ENCODE measurements at places on chromosomes 4 and X.

DNA sequence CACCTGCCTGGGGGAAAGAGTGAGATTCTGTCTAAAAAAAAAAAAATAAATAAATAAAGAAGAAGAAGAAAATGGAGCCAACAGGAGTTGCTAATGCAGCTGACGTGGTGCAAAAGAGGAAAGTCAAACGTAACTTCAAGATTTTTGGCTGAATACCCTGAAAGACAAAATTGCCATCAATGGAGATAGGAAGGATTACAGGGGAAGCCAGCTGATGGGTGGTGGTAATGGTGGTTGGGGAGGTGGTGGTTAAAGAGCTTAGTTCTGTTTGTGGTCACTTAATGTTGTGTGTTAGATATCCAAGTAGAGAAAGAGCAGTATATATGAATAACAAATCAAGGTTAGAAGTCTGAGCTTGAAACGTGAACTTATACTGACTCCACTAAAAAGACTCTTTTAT lies 225.4 kb downstream of the ARHGAP24 start:
- no peak for DNase-seq

DNA sequence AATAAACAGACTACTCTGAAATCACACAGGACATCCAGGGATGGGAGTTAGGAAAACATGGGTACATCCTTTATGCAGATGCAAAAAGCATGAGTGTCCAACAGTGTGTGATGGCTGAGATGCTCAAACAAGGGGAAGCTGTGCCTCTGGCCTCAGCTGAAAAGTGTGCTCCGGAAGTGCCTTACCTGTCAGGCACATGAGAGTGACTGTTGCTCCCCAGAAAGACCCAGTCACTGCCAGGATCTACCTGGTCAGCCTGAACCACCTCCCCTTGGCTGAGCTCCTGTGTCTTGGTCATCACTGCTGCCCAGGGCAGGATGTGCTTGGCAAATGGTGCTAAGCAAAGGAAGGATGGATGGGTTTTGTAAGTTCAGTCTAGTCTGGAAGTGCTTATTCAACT lies 4.0 kb downstream of the PPP2R2C start:
- no peak for DNase-seq

- DNase-seq: no peak
Measured at GRCh38 chr4:37439809-37440474, 195.4 kb downstream of the NWD2 start.

DNA sequence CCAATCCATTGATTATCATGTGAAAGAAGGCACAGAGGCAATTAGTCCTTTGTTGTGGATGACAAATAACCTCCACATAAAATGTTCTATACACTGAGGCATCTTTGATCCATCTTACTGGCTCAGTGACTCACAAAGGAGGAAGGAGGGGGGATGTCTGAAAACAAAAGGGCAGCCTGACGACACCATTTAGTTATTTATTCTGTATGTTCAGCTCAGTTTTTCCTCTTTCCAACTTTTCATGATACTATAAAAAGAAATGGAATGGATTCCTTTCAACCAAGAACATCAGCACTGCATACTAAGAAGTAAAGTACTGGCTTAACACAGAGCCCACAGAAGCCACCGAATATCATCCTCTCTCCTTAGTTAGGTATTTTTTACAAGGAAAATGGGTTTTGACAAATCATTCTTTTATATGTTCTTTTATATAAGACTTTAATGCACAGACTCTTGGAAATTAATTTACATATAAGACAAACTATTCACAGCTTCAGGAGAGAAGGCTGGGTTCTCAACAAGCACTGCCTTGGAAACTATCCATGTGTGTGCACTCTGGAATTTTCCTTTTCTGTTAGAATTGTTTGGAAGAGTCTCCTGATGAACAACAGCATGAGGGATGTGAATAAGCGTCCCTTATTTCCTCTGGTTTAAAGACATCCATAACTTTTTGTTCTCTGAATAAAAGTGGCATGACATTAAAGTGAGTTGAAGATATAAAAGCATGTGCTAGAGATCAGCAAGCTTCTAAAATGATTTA lies 135.6 kb downstream of the TSPAN5 start:
- no peak for DNase-seq

DNA sequence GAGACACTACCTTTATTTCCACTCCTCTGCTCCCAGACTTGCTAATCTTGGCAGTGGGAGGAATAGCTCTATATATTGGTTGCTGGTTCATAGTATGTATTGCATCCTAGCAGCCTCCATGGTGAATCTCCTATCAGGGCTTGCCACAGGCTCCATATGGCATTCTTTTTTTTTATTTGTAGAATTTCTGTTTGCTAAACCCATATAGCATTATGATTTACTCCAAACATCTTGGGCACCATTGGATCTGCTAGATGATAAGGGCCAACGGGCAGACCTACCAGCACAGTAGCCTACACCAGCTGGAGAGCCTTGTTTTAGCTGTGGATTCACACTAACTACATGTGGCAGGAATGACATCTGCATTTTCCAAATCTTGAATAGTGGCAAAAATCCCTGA lies 6.9 kb downstream of the SMIM10 start:
- DNase-seq: no peak

GRCh38 chr4:26206339-26206738 lies 114.5 kb upstream of the RBPJ start:
- no peak for DNase-seq

DNA sequence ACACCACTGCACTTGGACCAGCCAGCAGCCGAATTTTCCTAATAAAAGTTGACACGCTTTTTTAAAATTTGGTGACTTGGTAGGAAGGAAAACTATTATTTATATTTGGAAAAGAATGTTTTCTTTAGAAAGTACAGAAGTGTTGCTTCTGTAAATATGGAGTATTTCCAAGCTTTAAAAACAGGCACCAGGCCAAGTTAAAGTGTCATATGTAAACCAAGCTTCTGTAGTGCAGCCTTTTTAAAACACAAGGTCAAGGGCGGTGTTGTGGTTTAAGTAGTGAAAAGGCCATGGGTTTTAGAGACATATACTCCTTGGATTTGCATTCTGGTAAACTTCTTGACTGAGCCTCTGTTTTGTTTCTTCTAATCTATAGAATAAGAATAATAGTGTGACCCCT lies 62.7 kb downstream of the TRIM2 start:
- DNase-seq: no peak

DNA sequence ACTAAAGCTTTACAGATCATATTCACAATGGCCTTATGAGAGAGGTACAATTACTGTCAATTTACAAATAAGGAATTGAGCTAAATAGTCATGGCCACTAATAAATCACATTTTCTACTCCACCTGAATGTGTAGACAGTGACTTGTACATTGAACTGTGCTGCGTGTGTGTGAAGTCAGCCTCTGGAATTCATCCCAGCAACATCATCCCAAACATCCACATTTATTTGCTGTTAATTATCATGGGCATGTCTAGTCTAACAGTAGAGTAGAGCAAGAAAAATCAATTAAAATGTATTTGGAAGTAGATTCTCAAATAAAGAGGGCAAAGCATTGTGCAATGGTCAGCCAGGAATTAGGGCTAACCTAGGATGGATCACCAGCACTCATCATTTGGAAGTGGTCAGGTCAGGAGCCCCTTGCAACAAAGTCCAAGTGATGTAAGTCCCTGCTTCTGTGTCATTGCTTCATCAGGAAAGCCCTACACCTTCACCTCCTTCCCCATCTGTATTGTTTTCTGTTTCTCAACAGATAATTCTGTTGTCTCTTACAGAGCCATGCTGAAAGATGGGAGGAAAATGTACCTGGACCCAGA lies 4.8 kb upstream of the PF4V1 start:
- DNase-seq: no peak

GRCh38 chr4:104451573-104451972 lies 43.1 kb downstream of the CXXC4 start:
- DNase-seq: no peak

DNA sequence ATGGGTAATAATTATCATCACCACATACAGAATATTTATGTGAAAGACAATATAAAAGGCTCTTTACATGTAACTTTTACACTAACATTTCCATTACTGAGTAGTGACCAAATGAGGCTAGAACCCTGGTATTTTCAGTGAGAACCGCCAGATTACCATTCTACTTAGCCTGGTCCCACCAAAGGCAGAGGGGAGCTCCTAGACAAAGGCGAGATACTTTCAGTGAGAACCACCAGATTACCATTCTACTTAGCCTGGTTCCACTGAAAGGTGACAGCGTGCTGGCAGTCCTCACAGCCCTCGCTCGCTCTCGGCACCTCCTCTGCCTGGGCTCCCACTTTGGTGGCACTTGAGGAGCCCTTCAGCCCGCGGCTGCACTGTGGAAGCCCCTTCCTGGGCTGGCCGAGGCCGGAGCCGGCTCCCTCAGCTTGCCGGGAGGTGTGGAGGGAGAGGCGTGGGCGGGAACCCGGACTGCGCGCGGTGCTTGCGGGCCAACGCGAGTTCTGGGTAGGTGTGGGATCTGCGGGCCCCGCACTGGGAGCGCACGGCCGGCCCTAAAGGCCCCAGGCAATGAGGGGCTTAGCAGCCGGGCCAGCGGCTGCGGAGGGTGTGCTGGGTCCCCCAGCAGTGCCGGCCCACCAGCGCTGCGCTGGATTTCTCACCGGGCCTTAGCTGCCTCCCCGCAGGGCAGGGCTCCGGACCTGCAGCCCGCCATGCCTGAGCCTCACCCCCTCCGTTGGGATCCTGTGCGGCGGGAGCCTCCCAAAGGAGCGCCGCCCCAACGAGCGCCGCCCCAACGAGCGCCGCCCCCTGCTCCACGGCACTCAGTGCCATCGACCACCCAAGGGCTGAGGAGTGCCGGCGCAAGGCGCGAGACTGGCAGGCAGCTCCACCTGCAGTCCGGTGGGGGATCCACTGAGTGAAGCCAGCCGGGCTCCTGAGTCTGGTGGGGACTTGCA lies 1276.1 kb downstream of the PCDH7 start:
- DNase-seq: no peak

GRCh38 chr4:20679951-20680350 lies 20.3 kb upstream of the PACRGL start:
- DNase-seq: no peak

- no peak for DNase-seq
Measured at GRCh38 chr4:1296324-1297022, 6.8 kb downstream of the MAEA start.

- peak; percentile 18 for DNase-seq
Measured at GRCh38 chr4:78058591-78059523, 1.7 kb downstream of the FRAS1 start.

GRCh38 chr4:158133551-158133950 lies 39.3 kb downstream of the GASK1B start:
- DNase-seq: no peak

DNA sequence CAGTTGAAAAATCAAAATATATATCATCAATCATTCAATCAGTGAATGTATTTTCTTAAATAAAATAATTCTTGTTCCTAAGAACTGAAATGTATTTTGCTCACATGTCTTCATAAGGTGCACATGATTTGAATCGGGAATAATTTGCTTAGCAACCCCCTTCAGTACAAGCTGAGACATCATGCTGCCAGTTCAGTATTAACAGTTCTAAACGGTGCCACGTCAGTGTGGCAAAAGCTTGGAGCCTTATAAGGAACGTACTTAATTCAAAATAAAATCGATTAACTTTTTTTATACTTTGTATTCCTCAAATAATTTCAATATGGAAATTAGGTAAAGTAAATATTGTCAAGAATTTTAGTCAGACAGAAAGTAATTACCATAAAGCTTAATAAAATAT lies 287.9 kb downstream of the CCSER1 start:
- DNase-seq: no peak

DNA sequence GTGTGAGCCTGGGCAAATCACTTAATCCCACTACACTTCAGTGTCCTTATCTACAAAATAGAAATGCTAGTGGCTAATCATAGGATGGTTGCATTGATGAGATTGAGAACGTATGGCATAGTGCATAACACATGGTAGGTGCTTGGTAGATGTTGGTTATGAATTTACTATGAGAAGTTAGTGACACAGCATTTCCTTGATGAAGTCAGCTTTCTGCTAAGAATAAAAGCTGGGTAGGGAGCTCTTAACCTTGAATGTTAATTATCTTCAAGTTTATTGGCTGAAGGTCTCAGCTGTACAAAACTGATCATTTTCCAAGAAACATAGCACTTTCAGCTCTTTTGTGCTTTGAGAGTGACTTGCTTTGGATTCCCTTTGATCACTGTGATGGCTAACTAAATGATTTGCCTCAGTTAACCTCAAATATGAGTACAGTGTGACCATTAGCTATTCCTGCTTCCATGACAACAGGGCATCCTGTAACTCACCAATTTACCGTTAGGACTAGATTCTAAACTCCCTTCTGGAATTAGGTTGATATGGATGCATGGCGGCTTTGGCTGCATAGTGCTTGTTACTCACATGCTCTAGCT lies 17.8 kb downstream of the PDK3 start:
- no peak for DNase-seq

GRCh38 chrX:72105436-72105835 lies 26.3 kb downstream of the RTL5 start:
- no peak for DNase-seq

GRCh38 chr4:9999956-10000561 lies 21.2 kb downstream of the SLC2A9 start:
- no peak for DNase-seq

DNA sequence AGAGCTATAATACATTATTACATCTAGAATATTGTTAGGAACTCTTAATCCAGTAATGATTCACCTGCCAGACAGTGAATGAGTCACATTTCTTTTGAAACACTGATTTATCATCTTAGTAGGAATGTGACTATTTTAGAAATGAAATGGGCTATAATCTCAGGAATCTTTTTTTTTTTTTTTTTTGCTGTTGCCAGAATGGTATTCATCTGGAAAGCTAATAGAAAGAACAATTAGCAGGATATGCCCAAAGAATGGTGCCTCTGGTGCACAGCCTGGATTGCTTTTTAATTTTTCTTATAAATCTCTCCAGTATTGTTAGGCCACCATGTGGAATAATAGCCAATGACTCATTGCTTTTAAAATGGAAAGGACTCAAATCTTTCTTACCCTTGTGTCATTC lies 181.1 kb upstream of the SMIM31 start:
- no peak for DNase-seq

- no peak for DNase-seq
Measured at GRCh38 chr4:7052923-7053715, 9.9 kb downstream of the TADA2B start.

DNA sequence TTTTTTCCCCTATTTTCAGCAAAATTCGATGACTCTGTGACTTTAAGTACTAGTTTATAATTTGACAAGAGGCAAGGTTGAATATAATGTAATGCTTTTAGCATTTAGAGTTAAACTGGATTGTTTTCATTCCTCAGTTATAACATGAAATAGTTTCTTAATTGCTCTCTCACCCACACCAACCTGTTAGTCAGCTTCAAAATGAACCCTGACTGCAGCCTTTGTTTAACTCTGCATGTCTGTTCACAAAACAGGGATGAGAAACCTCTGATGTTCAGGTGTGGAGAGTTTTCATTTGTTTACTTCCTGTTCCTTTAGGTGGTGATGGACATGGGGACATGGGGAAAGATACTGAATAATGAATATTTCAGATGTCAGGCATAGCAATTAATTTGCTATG lies 49.9 kb upstream of the MND1 start:
- no peak for DNase-seq

DNA sequence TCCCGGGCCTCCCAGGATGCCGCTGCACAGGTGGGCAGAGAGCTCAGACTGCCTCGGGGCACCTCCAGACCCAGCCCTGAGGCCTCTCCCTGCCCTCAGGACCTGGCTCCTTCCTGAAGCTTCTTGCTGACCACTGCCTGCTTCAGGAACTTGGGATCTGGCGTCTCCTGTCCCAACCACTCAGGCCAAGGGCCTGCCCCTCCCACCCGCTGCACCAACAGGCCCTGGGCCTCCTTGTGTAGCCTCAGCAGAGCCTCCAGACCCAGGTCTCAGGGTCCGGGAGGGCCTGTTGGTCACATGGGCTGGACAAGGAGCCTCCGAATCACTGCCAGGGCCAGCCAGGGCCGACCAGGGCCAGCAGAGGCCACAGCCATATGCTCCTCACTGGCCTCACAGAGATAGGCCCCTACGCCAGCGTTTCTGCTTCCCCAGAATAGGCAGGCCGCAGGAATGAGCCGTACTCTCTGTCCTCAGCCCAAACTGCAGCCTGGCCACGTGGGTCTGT lies 2.8 kb downstream of the MXD4 start:
- no peak for DNase-seq

Measured in NCI-H1105 (cell line).